ENCODE measurements at places on chromosomes 16 and 17.

- no peak for DNase-seq
Observed at GRCh38 chr16:69822174-69822935, 60.2 kb downstream of the WWP2 start.

- no peak for DNase-seq
Observed at GRCh38 chr17:80792373-80792781, 199.3 kb upstream of the CHMP6 start.

- no peak for DNase-seq
Observed at GRCh38 chr17:55986817-55987216, 166.5 kb upstream of the ANKFN1 start.

DNA sequence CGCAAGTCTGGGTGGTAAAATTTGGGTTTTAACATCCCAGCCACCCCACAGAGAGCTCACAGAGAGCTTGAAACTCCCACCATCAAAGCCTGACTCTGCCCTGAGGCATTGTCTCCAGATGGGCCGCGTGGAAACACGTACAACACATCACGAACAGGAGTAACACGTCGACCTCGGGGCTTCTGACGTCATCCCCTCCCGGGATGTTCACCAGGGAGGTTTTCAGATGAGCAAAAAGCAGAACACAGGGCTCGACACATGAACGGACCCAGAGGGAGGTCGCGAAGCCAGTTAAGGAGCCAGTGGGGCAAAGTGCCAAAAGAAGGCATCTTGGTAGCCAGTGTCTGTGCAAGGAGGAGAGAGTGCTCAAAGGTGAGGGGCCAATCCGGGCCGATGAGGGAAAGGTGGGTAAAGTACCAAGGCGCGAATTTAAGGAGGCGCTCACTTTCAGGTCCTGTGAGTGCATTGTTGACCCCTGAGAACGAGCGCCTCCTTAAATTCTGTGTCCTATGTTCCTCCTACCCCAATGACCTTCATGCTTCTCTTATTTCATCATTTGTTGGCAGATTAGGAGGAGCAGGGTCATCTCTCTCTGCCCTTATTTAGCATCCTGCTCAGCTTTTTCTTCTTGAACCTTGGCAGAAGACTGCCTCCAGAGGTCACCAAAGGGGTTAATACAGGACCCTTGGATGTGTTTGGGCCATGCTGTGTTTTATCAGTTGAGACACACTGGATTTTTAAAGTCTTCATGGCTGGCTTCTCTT lies 5.6 kb downstream of the RCVRN start:
- no peak for DNase-seq

- DNase-seq, result no peak
Observed at GRCh38 chr17:63819585-63820537, 7.4 kb upstream of the PSMC5 start.

DNA sequence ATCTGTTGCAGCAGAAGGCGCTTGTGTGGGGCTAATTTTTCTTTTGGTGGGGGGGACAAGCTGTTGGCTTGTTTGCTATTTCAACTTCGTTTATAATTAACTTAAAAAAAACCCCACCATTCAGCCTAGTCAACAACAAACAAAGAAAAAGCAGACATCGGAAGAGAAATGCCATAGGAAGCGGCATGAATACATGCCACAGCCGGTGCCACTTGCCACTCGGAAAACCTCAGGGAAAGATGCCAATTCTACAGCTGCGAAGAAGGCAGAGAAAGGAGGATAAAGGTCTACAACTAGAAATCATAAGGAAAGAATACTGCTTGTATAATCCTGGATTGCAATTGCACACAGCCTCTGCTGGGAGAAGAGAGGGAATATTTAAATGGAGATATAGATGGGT lies 254.4 kb upstream of the PMFBP1 start:
- no peak for DNase-seq

- no peak for DNase-seq
Observed at GRCh38 chr17:43784628-43785101, 4.4 kb downstream of the CFAP97D1 start.

DNA sequence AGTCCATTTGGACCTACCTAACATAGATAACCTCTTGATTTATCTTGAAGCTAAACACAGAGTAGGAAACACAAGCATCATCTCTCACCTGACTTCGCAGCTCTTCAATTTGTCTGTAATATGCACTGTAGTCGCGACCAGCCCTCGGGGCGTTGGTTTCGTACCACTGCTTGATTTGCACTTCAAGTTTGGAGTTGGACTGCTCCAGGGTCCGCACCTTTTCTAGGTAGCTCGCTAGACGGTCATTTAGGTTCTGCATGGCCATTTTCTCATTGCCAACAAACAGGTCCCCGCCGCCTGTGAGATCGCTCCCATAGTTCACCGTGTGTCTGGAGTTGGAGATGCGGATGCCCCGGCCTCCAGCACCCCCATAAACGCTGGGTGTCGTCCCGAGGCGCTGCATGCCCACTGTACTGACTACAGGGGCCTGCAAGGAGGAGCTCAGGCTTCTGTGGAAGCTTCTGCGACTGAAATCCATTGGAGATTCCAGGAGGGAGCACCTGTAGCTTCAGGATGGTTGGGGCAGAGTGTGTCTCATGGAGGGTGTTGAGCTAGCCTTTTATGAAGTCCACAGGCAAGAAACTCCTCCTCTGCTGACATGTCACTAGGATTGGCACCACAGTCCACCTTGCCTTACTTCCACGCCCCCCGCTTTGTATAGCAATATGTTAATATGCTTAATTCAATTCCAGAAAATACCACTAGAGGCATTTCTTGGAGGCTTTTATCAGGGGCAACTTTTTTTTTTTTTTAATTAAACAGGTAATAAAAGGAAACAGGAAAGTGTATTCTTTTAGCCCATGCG lies at the start of gene KRT20:
Gene KRT20 (minus strand): TSS at position 535 of the 805 bp plus-strand sequence. CDS start 57 bp downstream, at position 478.
- no peak for DNase-seq
